NCI-H774 (cell line): ENCODE measurements at places on chromosomes 3 and 15.

DNA sequence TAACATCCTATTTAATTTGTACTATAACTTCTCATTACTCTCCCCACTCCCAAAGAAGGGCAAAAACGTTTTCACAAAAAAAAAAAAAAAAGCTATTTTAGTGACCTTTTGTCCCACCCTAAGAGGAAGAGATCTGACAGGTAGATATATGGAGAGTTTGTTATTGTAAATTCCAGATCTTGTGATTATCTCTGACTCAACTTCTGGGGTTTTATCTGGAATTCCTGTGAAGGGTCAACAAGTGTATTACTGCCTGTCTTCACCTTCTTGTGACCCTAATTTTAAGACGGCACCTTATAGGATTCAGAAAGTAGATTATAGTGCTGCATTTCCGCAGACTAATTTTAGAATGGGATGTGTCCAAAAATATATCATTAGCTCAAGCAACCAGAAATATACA is 205.9 kb upstream of the CDIN1 start:
- DNase-seq = no peak

- no peak for DNase-seq
Observed at GRCh38 chr15:92906563-92907081, 6.5 kb downstream of the CHD2 start.

DNA sequence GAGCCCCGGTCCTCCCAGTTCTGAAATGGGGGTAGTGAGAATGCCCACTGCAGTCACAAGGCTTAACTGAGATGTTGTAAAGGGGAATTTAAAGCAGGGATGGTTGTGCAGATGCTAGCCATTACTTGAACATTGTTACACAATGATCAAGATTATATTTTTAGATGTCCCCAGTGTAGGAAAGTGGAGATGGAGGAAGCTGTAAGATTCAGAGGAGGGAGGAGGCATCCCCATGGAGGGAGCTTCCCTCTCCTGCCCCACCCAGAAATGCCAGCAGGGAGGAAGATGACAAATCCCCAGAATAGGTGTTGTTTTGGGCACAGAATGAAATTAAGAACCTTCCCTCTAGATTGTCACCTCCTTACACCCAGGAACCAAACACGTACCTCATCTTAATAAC is 46.1 kb downstream of the EFCAB12 start:
- no peak for DNase-seq

- no peak for DNase-seq
Observed at GRCh38 chr15:37218351-37218916, 118.1 kb upstream of the MEIS2 start.

DNA sequence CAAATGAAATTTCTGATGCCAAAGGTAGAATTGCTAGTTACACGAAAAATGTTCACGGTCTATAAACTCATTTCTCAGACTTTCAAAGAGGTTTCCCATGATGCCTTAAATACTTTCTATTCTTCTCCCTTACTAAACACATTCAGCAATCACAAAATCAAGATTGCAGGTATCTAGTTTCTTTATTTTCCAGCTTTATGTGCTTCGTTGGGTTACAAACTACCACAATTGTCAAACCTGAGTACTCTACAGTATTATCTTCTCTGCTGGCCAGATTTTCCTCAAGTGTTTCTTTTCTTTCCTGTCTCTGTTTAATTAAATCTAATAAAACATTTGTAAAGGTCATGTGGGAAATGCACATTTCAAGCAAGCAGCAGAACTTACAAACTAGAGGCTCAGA is 201.8 kb upstream of the ZNF385D start:
- DNase-seq = no peak

DNA sequence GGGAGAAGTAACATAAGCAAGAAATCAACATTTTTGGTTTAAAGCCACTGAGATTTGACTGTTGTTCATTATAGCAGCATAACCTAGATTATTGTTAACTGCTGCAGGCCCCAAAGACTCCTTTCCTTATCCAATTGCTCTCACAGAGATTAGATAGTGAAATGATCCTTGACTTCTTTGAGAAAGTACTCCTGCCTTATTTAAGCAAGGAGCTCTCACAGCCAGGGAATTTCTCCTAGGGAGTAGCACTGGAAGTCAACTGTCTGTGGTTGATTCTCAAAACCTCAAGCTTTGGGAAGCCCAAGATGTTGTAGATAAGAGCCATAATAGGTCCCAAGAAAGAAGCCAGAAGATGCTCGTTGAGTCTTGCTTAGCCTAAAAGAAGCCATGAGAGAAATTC is 151.8 kb upstream of the TSC22D2 start:
- DNase-seq = no peak

DNA sequence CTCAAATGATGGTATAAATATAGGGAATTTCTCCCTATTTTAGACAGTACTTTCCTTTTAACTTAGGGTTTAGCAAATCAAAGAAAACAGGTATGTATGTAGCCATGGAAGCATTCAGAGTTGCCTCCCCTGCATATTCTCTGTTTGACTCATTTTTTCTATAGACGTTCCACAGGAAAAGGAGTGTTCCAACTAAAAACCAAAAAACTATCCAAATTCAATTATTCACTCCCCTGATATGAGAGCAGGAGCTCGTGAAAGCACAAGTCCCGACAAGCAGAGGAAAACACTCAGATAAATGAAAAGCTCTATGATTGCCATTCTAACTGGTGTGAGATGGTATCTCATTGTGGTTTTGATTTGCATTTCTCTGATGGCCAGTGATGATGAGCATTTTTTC is 119.5 kb downstream of the FRMD5 start:
- no peak for DNase-seq

DNA sequence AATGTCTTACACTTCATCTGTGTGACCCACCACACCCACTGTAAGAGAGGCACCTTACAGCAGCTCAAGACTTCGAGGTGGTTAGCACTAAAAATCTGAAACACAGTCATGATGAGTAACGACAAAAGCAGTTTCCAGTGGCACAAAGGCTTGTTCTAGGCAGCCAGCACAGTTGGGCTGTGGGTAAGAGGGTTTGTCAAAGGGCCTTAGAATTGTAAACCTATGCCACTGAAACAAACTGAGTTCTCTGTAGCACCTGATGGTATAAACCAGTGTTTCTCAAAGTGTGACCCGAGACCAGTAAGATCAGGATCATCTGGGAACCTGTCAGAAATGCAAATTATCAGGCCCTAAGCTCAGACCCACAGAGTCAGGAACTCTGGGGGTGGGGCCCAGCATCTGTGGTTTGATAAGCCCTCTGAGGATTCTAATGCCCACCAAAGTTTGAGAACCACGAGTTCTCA is 36.5 kb downstream of the DAPK2 start:
- no peak for DNase-seq

DNA sequence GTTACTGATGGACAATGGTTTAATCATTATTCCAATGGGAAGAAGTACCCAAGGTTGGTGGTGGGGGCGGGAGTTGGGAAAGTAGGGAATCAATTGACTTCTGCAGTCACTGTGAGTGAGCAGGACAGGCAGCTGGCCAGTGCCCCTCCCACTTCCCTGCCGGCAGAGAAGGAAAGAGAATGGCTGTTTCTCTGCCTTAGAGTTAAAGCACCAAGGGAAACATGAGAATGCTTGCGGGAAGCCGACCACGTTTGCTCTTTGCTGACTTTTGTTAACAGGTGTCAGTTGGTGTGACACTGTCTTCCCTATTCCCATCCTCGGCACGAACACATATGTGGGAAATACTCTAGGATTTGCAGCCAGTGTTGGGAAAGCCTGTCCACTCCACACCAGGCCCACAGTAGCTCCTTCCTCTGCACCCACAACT is 33.5 kb upstream of the MFSD1 start:
- no peak for DNase-seq

- no peak for DNase-seq
Observed at GRCh38 chr3:172859041-172859440, 108.5 kb downstream of the ECT2 start.

GRCh38 chr3:70899816-70900215 is 587.4 kb upstream of the MDFIC2 start:
- DNase-seq = no peak

DNA sequence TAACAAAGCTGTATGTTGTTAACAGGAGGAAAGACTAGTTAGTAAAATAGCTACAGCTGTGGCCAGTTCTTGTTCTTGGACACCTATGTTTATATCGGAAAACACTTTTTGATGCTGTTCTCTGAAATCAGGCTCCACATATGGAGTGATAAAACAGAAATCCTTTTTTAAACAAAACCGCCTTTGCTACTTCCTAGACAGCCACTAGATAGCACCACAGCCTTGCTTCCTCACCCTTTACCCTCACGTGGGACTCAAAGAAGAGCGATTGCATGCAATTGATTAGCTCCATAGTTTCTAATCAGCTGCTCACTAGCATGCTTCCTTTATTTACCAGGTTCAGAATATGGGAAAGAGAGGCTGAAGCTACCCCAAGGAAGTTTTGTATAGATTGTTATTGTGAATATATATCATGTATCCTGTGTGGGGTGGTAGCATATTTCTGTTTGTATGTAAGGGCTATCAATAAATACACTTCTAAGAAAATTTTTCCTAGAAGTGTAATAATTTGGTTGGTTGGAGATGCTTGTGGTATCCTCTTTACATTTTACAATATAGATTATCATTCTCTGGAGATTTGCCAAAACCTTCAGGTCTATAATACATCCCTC is 4.3 kb upstream of the MTFMT start:
- DNase-seq = no peak

DNA sequence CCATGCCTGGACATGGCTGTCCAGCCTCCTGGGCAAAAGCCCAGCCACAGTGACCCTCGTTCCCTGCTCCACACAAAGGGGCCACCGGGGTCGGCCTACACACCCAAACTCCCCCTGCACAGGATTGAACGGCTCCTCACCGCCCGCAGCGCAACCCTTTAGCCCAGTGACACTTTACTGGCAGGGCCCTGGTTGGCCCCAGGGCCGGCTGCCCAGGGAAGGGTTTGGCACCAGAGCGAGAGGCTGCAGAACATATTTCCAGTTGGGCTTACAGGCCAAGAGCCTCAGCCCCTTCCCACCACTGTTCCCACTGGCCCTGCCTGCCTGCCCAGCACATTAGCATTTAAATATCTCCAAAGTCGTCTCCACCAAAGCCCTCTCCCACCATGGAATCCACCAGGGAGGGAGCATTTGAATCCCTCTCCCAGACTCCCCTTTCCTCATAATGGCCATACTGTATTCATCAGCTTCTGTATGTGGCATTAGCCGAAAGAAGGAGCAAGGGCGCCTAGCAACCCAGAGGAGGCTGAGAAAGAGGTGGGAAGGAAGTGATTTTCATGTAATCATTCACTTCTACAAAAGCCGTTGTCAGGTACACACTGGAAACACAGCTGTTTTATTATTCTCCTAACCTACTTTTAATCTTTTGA is 85.4 kb downstream of the SLC6A11 start:
- DNase-seq = no peak

- DNase-seq = no peak
Observed at GRCh38 chr15:88835646-88836045, 32.4 kb downstream of the ACAN start.

DNA sequence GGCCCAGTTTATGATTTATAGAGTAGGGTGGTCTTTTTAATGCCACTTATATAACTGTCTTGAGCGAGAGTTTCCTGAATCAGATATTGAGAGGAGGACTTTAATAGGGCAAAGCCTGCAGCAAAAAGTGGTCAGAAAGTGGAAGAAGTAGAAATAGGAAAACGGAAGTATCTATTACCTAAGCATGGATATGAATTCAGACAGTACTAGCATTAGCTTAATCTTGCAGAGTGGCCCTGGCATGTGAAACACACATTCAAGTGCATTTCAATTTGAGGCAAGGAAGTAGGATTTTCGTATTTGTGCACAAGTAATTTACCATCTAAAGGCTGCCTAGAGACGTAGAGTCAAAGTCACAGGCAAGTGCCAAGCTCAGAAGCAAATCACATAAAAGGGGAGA is 622.3 kb downstream of the DIPK2A start:
- DNase-seq = no peak

- DNase-seq = no peak
Observed at GRCh38 chr3:178117641-178118040, 418.6 kb upstream of the KCNMB2 start.

DNA sequence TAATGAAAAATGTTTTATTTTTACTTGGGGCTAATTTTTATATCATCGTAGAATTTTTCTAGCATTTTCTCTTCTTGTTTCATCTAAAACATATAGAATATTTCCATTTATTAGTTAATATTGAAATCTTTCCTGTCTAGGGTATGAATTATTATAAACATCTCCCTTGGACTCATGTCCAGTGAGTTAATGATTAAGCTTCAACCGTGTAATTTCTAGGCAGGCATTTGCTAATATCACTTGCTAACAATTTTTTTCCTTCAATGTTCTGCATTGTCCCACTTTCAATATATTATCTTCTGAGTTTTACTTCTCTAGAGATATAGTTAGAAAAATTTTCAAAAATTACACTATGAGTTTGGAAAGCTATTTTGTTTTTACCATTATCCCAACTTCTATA is 1371.6 kb upstream of the EPHA6 start:
- no peak for DNase-seq

DNA sequence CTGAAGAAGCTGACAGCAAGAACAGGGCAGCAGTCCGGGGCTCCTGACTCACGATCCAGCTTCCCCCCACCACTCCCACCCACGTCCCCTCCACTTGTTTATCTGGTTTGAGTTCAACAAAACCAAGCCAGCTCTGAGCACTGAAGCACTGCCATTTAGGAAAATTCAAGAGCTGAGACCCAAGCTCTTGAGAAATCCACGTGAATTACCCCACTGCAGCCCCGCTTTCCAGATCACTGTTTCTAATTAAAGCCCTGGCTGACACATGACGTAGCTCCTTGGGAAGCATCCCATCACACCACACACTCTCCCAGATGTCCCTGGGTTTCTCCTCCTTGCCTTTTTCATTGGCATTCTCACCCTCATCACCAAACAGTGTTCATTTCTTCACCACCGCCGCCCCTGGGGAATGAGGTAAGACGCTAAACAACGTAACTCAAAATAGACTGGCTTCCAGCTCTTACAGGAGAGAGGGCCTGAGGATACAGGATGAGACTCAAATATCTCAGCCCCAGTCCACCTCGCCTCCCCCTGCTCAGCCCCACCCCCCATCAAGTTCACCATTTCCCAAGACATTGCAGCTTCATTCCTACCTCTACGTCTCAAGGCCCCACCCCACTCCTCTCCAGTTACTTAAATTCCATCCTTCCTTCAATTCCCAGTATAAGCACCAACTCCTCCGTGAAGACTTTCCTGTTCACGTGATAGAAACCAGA is 95.4 kb downstream of the SRGAP3 start:
- no peak for DNase-seq

DNA sequence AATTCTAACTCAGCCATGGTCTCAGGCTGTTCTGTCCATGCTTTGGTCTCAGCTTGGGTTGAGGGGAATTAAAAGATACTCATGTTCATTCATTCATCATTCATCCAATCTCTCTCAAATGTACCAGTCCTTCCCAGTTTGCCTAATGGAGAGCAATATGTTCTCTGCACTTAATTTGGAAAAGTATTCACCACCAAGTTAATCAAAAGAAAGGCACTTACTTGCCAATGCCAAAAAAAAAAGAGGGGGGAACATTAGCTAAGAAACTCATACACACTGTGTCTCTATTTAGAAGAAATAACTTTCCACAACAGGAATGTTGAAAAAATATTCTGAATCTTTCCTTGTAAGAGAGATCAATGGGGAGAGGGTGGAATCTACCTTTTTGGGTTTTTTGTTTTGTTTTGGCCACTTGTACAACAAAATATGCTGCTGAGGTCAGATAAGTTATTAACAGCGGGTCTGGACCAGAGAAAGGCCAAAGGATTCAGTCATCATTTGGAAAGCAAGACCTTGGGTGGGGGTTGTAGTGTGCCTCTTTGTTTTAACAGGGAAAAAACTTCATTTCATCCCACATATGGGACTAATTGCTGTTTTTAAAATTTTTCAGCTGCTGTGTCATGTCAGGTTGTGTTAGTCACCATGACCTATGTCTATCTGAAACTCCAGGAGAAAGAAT is 152.3 kb downstream of the FBN1 start:
- DNase-seq = no peak

- no peak for DNase-seq
Observed at GRCh38 chr15:38017721-38018120, 83.3 kb downstream of the TMCO5A start.
